T-helper 2 cell treated with Interferon-gamma antibody and Interleukin-4, amounts not matched to agents 5 μg/mL and 100 μg/mL, for 36 hours (primary cell): ENCODE measurements at places on chromosomes 1 and 21.

DNA sequence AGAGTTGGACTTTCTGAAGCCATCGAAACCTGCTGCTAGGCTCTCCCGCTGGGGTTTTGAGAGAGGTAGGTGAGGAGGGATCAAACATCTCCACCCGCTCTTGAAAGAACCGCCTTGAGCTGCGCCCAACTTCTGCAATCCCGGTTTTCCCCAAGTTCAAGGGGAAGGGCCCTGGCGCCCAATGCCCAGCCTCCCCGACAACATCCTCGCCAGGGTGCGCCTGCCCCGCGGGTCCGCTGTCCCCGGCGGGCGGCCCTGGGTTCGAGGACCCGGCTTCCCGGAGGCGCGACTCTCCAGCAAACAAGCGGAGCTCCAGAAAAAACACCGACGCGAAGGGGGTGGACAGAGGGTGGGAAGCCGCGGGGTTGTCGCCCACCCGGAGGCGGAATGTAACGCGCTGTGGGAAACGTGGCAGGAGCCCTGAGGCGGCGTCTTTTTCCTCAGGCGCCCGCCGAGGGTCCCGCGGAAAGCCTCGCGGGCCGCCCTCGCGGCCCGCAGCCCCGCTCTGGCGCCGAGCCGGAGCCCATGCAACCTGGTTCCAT, 607 bp downstream of the BTG3 start:
- no peaks in the 10 kb centered on the region for H3K27me3 ChIP-seq
- peaks cover 51% of the 10 kb centered on the region for H3K4me1 ChIP-seq
- H3K27ac ChIP-seq = peak overlapping the region; percentile 97
- H3K36me3 ChIP-seq = peaks cover 34% of the 10 kb centered on the region

- H3K27ac ChIP-seq = no peak overlapping the region
- H3K36me3 ChIP-seq = no peaks in the 10 kb centered on the region
- peaks cover 6% of the 10 kb centered on the region for H3K27me3 ChIP-seq
Observed at GRCh38 chr1:20137604-20138003, 1.5 kb upstream of the PLA2G2F start.

- H3K27ac ChIP-seq = peak overlapping the region; percentile 93
- peak overlapping the region; percentile 99 for H3K4me3 ChIP-seq
- H3K27me3 ChIP-seq = no peaks in the 10 kb centered on the region
- no peak for DNase-seq
- H3K4me1 ChIP-seq = peaks cover 22% of the 10 kb centered on the region
- H3K36me3 ChIP-seq = peaks cover 24% of the 10 kb centered on the region
Observed at GRCh38 chr1:214603819-214604252, 841 bp downstream of the CENPF start.

- H3K36me3 ChIP-seq = no peaks in the 10 kb centered on the region
- H3K27ac ChIP-seq = no peak overlapping the region
- DNase-seq = no peak
- no peak overlapping the region for H3K4me3 ChIP-seq
- no peaks in the 10 kb centered on the region for H3K4me1 ChIP-seq
Observed at GRCh38 chr1:3215198-3216014, 146.4 kb downstream of the PRDM16 start.

DNA sequence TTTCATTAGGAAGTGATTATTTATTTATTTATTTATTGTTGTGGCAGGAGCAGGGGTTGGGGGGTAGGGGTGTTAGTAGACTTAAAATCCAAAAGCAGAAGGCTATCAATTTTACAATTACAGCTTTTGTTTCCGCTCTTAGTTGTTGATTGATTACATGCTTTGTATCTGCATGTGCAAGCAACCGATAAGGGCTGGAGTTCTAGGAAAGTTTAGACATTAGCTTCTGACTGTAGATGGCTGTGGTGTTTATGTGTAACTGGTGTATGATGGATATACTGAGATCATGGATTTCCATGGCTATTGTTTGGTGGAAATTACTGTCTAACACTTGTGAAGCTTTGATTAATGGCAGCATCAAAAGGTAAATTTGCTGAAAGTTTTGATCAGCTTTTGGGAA, 2.8 kb downstream of the ST6GALNAC5 start:
- DNase-seq = no peak
- H3K4me1 ChIP-seq = peaks cover 1% of the 10 kb centered on the region
- no peaks in the 10 kb centered on the region for H3K36me3 ChIP-seq
- peaks cover 68% of the 10 kb centered on the region for H3K27me3 ChIP-seq
- H3K4me3 ChIP-seq = no peak overlapping the region
